ENCODE measurements at places on chromosomes 2 and 18.

- DNase-seq = no peak
Observed at GRCh38 chr2:187174582-187174981, 273.5 kb downstream of the CALCRL start.

- DNase-seq = no peak
Observed at GRCh38 chr2:54183972-54184371, 68.6 kb downstream of the ACYP2 start.

GRCh38 chr2:197558393-197558792 lies 42.5 kb downstream of the MOB4 start:
- DNase-seq = no peak

DNA sequence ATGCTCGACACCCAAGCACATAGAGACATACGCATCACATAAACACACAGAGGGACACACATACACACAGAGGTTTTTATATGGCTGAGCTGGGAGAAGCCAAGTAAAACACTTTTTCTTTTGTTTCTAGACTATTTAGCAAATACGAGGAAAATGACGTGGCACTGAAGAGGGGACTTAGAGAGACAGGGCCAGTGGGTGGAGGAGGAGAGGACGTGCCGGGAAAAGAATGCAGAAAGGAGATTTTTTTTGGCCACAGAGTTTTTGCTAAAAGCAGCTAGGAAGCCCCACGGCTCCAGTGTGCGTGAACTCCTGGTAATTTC lies 168.5 kb upstream of the KLF7 start:
- DNase-seq = no peak

DNA sequence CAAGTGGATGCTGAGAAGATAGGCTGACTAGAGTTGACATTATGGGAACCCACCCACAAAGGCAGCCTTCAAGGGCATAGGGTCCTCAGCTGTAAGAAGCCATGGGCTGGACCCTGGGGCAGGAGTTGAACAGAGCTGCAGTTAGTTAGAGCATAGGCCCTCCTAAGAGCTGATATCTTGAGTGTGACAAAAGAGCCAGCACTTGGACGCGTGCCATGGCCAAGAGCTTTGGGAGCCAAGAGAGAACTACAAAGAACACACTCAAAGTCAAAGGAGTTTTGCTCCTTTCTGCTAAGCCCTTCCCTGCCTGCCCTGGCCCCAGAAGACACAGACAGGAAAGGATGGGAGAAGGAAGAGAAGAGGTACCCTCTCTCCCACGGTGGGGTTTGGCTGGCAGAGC lies 29.9 kb upstream of the AGAP1 start:
- no peak for DNase-seq

- no peak for DNase-seq
Observed at GRCh38 chr18:10055125-10055750, 141.4 kb downstream of the VAPA start.

DNA sequence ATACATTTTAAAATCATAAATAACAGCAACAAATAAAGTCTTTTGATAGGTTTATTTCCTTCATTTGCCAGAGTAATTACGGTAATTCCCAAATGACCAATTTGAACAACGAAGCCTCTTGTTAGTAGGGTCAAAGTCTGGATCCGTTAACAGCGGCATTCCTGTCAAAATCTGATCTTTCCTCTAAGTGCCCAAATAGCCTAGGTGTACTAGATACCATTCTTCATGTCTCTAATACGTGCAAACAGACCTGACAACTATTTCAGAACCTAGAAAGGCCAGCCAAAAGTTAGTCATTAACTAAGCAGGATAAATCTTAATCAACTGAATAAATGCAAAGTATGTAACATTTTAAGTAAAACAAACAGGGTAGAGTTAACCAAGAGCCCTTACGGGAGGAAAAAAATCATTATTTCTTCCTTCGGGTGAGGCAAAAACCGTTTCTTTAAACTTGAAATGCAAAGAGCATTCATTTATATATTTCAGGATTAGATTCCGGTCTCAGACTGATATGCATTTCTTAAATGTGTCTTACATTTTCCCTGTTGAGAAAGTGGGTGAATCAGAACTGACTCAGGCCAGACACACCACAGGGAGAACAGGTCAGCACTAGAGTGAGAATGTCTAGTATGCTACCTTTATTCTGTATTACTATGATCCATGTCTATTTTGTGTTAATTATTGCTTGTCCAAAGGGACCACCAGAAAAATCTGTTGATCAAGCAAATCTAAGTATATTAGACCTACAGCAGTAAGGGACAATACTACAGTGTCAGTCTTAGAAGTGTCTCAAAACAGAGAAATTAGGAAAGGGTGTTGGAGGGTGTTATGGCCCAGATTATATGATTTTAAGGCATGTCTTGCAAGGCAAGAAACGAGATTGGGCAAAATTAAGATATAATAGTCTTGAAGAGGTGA lies 141.5 kb upstream of the NDUFV2 start:
- DNase-seq = no peak

DNA sequence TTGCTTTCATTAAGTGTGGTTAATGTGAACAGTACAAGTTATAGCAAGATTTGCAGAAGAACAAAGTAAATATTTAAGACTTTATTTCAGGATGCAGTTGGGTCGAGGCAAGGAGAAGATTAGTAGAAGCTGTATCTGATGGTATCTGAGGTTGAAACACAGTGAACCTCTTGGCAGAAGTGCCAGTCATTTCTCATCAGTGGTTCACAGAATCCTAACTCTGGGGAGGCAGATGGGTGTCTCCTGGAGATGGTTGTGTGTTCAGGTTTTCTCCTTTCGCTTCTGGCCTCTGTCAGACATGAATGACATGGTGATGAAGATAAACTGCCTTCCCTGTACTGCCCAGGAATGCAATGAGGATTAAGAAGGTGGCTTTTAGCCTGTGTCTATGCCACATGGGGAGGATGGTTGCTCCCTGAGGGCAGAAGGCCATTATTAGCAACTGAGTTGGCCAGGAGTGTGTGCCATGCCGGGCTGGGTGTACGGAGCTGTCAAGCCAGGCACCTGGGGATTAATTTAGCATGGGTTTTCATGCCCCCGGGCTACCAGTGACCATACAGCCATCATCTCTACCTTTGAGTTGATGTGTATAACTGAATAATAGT lies 28.0 kb downstream of the MGAT5 start:
- no peak for DNase-seq

- no peak for DNase-seq
Observed at GRCh38 chr2:203797276-203797675, 70.3 kb upstream of the CTLA4 start.

DNA sequence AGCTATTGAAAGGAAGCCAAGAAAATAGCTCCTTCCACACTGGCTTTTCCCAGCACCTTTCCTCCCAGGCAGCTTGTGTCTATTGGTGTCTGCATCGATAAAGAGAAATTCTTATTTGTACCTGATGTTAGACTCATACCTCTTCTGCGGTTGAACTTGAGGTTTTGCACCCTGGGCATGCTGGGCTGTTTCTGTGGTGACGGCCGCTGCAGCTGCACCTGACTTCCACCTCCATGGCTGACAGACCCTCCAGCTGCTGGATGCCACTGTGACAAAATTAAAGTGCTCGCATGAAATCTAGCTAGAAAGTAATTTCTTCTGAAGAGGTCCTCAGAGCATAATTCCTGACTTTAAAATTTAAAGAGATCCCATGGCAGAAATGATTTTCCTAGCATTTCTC lies 6.6 kb downstream of the FECH start:
- DNase-seq = no peak

GRCh38 chr2:172200495-172201085 lies 97.9 kb upstream of the DLX2 start:
- DNase-seq = no peak

GRCh38 chr2:96324721-96325040 lies 436 bp upstream of the ITPRIPL1 start:
- no peak for DNase-seq

DNA sequence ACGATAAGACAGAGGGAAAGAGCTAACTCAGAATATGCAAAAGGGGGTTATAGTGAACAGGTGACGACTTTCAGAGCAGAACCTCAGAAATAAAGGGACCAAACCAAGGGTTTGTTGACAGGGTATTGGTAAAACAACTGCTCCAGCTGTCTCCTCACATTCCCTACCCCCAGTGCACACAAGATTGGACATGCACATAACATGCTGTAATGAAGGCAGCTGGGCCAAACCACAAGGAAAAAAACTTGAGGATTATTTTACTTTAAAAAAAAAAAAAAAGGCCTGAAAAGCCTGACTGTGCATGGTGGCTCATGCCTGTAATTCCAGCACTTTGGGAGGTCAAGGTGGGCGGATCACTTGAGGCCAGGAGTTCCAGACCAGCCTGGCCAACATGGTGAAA lies 3.5 kb downstream of the RBM43 start:
- DNase-seq = no peak

GRCh38 chr2:80102026-80102425 lies 202.5 kb downstream of the LRRTM1 start:
- DNase-seq = no peak

- no peak for DNase-seq
Observed at GRCh38 chr18:12391487-12392165, 14.6 kb upstream of the AFG3L2 start.

- no peak for DNase-seq
Observed at GRCh38 chr2:237408335-237409000, 5.5 kb downstream of the COL6A3 start.

DNA sequence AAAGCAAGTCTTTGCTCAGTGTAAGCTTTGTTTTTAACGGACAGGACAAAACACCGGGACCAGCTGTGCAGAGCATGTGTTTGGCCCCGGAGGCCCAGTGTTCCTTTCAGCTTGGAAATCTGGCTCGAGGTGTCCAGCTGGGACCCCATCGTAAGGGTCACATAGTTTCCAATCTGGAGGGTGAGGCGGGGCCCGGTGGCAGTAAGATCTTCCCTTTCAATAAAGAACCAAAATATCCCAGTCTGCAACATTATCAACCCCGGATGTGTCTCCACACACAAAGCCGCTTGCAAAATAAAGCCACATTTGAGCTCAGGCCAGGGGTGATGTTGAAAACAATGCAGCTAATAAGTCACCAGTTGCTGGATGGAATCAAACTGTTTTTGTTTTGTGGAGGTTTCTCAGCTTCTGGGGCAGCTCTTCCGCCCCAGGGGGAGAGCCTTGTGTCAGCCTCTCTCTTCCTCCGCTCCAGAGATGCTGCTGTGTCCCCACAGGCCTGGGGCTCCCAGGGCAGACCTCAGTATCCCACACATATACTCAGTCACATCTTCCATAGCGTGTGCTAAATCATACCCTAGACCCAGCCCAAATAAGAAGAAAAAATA lies 138.6 kb upstream of the GLI2 start:
- DNase-seq = no peak

DNA sequence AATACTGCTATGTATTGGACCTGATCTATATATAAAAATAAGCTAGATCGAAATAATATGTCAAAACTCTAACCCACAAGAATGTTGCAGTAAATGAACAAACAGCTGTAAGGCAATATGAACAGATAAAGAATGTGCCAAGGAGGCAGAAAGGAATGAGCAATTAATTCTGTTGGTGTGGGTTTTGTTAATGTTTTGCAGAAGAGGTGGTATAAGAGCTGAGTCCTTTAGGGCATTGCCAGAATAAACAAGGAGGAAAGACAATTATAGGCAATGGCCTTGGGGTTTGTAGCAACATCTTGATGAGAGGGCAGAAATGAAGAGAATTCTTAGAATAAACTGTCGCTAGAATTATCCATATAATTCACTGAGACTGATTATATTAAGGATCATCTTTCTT lies 240.9 kb upstream of the GULP1 start:
- DNase-seq = no peak

DNA sequence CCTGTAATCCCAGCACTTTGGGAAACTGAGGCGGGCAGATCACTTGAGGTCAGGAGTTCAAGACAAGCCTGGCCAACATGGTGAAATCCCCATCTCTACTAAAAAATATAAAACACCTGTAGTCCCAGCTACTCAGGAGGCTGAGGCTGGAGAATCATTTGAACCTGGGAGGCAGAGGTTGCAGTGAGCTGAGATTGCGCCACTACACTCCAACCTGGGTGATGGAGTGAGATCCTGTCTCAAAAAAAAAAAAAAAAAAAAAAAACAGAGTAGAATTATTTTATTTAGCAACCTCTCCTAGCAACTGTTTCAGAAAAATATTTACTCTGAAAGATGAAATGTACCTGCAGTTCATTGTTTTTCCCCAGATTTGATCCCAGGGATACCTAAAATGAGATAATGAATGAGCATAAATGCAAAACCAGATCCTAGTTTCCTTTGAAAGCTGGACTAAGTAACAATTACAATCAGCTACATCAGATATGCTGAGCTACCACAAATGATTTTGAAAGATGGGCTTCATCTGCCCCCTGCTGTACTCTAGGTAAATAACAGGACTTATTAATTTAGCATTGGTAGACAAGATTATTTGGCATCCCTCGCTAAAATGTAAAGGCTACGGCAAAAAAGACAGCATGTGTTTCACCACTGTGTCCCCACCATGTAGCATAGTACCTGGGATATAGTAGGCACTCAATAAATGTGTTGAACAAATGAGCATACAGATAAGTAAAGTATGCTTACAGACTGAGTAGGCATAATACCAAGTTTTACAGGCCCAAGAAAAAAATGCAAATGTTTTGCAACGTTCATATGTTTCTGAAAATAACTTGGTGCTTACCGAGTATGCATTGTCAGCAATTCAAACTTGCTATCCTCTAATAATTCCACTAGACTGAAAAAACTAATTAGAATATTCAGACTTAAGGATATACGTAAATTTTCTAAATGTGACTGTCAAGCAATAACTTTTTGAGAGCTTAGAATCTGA lies 102.5 kb downstream of the ATL2 start:
- DNase-seq = no peak

DNA sequence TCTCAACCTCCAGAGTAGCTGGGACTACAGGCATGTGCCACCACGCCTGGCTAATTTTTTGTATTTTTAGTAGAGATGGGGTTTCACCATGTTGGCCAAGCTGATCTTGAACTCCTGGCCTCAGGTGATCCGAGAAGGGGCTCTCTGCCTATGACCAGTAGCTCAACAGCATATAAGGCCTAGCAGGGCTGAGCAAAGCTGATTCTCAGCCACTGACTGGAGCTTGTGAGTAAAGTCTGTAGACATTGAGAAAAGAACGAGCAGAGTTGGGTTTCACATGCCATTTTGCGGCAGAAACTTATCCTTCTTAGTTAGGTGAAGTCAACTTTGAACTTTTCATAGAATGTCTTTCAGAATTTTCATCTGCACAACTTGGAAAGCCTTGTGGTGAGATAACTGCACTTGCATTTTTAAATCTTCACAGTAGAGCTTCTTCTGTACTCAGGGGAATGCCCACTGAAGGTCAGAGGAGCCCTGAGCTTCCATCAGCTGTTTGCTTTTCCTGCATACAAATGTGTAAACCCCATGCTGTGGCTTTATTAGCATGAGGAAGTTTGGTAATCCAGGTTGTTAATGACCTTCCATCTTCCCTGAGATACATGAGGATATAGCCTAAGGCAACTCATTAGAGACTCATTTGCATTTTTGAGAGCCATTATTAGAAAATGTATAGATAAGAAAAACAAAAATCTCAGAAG lies 602.4 kb downstream of the METTL4 start:
- DNase-seq = no peak

- DNase-seq = no peak
Observed at GRCh38 chr2:235024931-235025773, 73.3 kb downstream of the SH3BP4 start.

Measured in activated CD8-positive, alpha-beta memory T cell treated with anti-CD3 and anti-CD28 coated beads for 1 hour (primary cell).